ENCODE measurements at places on chromosomes 13 and 19.

- DNase-seq, result no peak
Observed at GRCh38 chr13:33798023-33798422, 19.9 kb upstream of the RFC3 start.

DNA sequence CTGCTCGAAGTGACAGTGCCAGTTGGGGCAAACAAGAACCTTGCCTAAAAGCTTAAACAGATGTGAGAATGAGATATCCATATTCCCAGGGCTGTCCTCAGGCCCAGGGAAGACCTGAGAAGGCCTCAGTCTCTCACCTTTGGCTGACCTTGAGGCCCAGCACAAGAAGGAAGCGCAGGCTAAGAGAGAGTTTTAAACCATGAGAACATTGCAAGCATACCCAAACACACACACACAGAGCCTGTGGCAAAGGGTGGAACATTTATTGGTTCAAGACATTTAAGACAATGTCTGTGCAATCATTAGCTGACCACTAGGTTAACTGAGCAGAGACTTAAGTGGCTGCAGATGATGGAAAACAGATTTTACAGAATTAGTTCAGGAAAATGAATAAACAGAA lies 248.2 kb downstream of the NBEA start:
- no peak for DNase-seq

DNA sequence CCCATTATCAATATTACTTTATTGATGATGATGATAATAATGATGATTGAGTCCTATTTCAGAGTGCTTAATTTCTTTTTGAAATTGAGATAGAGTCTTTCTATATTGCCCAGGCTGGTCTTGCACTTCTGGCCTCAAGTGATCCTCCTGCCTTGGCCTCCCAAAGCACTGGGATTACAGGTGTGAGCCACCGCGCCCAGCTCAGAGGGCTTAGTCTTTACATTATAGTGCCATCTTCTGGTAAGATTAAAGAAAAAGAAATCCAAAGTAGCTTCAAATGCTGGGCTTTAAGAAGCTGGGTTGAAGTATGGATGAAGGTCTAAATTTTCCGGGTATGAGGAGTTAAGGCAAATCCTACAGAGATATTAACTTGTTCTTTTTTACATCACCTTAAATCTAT lies 3.4 kb upstream of the ZNF333 start:
- DNase-seq, result peak; percentile 25

- no peak for DNase-seq
Observed at GRCh38 chr19:15463861-15464371, 428 bp downstream of the RASAL3 start.

DNA sequence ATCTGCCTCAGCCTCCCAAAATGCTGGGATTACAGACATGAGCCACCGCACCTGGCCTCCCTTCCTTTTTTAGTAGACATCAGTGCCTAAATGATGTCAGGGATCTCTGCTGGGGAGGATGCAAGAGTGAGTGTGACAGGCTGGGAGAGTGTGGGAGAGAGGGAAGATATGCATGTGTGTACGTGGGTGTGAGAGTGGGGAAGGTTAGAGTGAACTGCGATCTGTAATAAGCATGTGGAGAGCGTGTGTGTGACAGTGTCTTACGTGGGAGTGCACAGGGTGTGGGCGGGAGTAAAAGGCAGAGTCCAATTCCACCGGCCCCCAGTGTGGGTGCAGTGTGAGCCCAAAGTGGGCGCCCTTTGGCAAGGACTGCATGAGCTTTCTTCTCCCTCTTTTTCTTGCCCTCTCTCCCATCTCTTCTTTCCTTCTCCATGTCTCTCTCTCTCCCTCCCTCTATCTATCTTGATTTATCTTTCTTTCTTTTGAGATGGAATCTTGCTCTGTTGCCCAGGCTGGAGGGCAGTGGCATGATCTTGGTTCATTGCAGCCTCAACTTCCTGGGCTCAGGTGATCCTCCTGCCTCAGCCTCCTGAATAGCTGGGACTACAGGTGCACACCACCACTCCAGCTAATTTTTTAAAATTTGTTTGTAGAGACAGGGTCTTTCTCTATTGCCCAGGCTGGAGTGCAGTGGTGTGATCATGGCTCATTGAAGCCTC lies 893 bp upstream of the NPHS1 start:
- DNase-seq, result no peak

- no peak for DNase-seq
Observed at GRCh38 chr19:49468746-49469447, 5.1 kb upstream of the FLT3LG start.

DNA sequence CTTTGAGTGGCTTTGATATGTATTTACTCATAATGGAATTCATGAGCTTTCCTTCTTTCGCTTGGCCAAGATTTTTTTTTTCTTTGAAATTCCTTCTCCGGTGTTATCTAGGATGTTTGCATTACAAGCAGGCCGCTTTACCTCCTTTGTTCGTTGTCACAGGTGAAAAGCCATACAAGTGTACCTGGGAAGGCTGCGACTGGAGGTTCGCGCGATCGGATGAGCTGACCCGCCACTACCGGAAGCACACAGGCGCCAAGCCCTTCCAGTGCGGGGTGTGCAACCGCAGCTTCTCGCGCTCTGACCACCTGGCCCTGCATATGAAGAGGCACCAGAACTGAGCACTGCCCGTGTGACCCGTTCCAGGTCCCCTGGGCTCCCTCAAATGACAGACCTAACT lies 16.7 kb downstream of the KLF5 start:
- DNase-seq, result no peak

GRCh38 chr13:41648314-41648935 lies 191.1 kb downstream of the RGCC start:
- peak; percentile 54 for DNase-seq

GRCh38 chr13:110644892-110645521 lies 29.7 kb downstream of the NAXD start:
- DNase-seq, result peak; percentile 26

DNA sequence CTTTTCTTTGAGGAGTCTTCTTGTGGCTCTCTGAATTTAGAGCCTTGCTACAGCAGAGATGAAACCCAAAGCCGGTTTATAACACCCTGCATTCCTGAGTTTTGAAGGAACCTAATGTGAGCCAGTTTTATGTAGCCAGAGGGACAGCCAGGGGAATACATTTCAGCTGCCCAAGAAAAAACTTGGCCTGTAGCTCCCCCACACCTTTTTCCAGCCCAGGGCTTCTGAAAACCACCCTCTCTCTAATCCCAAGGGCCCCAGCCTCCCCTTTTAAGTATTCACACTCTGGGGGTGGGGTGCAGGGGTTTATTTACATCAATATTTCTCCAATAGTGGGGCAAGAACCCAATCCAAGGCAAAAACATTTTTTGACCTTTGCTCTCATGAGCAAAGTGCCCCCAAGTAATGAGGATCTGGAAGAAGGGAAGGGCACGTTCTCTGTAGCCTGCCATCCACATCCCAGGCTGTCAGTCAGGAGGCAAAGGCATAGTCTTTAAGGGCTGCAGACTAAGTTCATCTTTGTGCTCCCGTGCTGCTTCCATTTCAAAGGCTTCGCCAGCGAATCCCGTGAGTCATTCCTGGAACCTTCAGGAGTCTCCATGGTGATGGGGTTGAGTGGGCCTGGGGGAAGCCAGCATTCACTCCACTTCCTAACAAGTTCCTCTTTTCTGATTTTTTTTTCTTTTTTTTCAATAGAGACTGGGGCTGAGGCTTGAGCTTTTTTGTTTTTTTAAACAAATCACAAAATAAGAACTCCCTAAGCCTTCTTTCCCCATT lies 33.2 kb upstream of the MEDAG start:
- DNase-seq, result peak; percentile 75

- DNase-seq, result no peak
Observed at GRCh38 chr13:51827254-51827653, 17.7 kb downstream of the TMEM272 start.

- no peak for DNase-seq
Observed at GRCh38 chr13:113360446-113360845, 3.5 kb downstream of the GRTP1 start.

DNA sequence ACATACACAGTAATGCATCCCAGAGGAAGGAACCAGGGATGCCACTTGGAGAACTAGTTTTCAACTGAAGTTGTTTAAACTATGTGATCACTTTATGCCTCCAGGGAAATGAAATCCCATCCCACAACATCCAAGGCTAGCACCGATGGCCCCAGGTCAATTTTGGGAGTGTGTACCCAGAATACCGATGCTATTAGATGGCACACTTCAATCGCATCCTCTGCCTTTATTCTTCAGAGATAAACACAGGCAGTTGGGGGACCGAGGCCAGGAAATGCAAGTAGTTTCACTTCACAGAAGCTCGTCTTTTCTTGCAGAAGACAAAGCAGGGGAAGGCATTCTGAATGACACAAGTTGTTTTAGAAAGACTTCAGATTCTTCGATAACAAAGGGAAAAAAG lies 13.8 kb downstream of the STK24 start:
- no peak for DNase-seq

- DNase-seq, result peak; percentile 34
Observed at GRCh38 chr13:78265098-78265497, 338.3 kb downstream of the POU4F1 start.

GRCh38 chr13:32968793-32969192 lies 47.4 kb upstream of the KL start:
- DNase-seq, result no peak

GRCh38 chr13:23509781-23510543 lies 60.2 kb upstream of the TNFRSF19 start:
- peak; percentile 72 for DNase-seq

DNA sequence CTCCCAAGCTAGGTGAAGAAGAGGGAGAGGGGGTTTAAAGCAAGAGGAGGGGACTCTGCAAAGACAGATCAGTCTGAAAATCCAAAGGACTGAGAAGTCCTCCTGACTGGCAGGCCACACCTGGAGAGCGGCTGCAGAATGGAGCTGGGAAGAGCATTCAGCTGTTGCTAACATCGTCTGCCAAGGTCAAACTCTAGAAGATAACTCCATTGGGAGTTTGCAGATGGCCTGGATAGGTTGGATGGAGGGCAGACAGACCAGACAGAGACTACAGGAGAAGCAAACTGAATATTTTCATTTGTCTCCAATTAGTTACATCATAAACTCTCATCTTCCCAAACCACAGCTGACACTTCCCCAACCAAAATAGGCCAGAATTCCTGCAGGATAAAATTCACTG lies 19.9 kb upstream of the SHISA2 start:
- no peak for DNase-seq

DNA sequence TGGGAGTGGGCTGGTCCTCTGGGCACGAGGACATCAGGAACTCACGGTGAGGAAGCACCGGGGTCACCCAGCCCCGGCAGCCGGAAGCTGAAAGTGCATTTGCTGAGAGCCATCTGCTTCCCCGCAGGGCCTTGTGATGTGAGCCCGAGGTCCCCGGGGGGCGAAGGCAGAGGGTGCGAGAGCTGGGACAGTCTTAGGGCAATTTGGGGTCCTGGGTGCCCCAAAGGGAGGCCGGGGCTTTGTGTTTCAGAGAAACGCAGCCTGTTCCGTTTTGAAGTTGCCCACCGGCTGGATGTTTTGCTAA lies 4.8 kb downstream of the F2RL3 start:
- DNase-seq, result no peak

DNA sequence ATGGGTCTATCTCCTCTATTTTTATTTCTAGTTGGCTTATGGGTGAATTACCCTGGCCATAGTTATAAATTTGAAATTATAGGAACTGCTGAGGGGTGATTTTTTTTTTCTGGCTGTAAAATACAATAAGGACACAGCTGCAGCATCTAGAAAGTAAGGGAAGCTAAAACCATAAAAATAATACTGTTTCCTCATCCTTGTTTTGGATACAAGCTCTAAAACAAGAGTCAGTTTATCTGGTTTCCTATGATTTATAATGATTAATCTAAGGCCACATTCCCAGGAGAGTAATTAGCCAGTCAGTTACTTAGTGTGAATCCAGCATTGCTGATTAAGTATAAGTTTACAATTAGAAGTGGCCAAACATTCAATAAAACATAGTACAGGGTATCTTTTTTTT lies 219.1 kb upstream of the NBEA start:
- no peak for DNase-seq

DNA sequence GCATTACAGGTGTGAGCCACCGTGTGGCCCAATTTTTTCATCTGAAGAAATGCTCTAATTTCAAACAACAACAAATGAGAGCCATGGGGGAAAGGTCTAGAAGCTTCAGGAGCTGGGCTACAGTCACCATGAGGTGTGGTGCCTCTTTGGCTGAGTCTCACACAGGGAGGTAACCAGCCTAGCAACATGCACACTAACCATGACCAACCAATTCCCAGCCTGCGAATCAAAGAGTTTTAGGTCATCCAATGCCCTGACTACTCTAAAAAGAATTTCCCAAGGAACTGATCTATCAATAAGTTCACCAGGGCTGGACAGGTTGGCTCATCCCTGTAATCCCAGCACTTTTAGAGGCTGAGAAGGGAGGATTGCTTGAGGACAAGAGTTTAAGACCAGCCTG lies 29.9 kb downstream of the PBX4 start:
- DNase-seq, result peak; percentile 44

- DNase-seq, result no peak
Observed at GRCh38 chr19:18946918-18947317, 5.9 kb upstream of the HOMER3 start.

GRCh38 chr13:30154531-30154930 lies 152.8 kb downstream of the KATNAL1 start:
- no peak for DNase-seq

DNA sequence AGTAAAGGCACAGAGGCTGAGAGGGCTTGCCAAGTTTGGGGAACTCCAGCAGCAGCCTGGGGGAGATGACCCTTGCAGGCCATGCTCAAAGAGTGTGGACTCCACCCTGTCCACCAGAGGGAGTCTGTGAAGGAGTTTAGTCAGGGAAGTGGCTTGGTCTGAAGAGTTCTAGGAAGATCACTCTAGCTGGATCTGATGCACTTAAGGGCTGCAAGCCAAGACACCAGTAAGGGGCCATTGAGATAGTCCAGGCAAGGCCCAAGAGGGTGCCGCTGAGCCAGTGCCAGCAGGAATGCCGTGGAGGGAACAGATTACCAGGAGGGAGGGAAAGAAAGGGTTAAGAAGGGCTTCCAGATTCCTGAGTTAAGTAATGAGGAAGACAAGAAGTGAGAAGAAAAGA lies 68.7 kb downstream of the ZAR1L start:
- peak; percentile 78 for DNase-seq

DNA sequence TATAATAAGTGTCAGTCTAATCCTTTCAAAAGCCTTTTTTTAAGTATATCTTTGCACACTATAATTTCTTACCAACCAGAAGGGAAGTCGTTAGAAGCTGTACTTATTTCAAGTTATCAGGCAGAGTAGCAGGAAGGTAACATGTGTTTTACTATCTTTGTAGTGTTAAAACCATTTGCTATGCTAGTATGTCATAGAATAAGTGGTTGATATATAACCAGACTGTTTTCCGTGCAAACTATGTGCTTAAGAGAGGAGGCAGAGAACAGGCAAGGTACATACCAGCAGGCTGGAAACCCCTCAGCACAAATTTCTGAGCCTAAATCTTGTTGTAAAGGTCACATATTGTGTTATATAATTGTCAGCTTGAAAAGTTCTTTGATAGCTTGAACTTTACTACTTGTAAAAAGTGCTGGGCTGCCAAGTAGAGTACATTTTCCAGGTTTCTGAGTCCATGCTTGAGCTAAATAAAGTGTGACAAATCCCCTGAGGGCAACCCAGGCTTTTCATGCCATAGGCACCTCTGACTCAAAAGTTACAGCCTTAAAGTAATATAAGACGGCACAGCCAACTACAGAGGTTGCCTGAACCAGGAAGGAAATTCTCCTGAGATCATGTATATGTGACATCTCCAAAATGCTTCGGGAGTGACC lies 1297.4 kb downstream of the PCDH9 start:
- DNase-seq, result no peak

GRCh38 chr19:4870025-4870700 lies 2.7 kb upstream of the PLIN3 start:
- DNase-seq, result peak; percentile 97
